Central memory CD8-positive, alpha-beta T cell (primary cell): ENCODE measurements at places on chromosomes 6 and 20.

DNA sequence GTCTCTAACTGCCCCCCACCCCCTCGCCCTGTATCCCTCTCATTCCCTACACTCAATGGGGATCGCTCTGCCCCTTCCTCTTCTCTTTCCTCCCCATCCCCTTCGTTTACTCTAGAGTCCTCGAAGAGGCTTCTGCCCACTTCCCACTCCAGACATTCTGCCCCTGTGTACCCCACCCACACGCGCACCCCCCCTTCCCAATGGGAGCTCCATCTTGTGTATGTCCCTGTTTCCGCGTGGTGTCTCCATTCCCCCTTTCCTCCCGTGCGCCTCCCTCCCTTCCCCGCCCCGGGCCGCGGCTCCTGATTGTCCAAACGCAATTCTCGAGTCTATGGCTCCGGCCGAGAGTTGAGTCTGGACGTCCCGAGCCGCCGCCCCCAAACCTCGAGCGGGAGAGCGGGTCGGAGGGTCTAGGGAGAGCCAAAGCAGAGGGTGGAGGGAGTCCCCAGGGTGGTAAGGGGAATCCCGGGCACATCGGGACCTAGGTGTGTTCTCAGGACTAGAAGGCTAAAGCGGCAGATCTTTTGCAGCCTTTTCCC is 679 bp upstream of the RING1 start:
- H3K4me3 ChIP-seq = peak overlapping the region; percentile 85
- no peak for DNase-seq
- peak overlapping the region; percentile 90 for H3K27ac ChIP-seq
- peaks cover 5% of the 10 kb centered on the region for H3K27me3 ChIP-seq
- peaks cover 58% of the 10 kb centered on the region for H3K4me1 ChIP-seq

DNA sequence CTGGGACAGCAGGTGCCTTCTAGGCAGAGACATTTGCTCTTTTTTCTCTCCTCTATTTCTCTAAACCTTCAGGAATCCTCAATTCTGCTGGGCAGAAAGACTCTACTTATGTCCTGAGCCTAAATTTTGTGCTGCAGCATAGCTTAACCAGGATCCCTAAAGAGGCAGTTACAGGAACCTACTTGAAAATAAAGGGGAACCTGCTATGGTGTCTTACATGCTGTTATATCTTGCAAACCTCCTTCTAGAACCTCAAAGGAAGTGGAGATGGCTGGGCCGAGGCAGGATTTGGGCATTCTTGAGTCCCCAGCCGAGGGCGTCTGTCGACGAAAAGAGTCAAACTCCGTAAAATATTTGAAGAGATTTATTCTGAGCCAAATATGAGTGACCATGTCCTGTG is 17.1 kb upstream of the GMNN start:
- H3K36me3 ChIP-seq = no peaks in the 10 kb centered on the region
- DNase-seq = no peak
- no peak overlapping the region for H3K4me3 ChIP-seq
- H3K4me1 ChIP-seq = no peaks in the 10 kb centered on the region
- no peak overlapping the region for H3K27ac ChIP-seq

GRCh38 chr6:107128175-107128574 is 12.9 kb upstream of the BEND3 start:
- H3K4me3 ChIP-seq = no peak overlapping the region
- no peaks in the 10 kb centered on the region for H3K4me1 ChIP-seq
- peaks cover 3% of the 10 kb centered on the region for H3K36me3 ChIP-seq
- H3K27ac ChIP-seq = no peak overlapping the region
- peaks cover 12% of the 10 kb centered on the region for H3K27me3 ChIP-seq
- DNase-seq = no peak

- DNase-seq = no peak
- H3K27ac ChIP-seq = no peak overlapping the region
- no peak overlapping the region for H3K4me3 ChIP-seq
- H3K27me3 ChIP-seq = no peaks in the 10 kb centered on the region
- peaks cover 2% of the 10 kb centered on the region for H3K36me3 ChIP-seq
- no peaks in the 10 kb centered on the region for H3K4me1 ChIP-seq
Observed at GRCh38 chr6:109342506-109342905, 39.8 kb downstream of the CD164 start.

DNA sequence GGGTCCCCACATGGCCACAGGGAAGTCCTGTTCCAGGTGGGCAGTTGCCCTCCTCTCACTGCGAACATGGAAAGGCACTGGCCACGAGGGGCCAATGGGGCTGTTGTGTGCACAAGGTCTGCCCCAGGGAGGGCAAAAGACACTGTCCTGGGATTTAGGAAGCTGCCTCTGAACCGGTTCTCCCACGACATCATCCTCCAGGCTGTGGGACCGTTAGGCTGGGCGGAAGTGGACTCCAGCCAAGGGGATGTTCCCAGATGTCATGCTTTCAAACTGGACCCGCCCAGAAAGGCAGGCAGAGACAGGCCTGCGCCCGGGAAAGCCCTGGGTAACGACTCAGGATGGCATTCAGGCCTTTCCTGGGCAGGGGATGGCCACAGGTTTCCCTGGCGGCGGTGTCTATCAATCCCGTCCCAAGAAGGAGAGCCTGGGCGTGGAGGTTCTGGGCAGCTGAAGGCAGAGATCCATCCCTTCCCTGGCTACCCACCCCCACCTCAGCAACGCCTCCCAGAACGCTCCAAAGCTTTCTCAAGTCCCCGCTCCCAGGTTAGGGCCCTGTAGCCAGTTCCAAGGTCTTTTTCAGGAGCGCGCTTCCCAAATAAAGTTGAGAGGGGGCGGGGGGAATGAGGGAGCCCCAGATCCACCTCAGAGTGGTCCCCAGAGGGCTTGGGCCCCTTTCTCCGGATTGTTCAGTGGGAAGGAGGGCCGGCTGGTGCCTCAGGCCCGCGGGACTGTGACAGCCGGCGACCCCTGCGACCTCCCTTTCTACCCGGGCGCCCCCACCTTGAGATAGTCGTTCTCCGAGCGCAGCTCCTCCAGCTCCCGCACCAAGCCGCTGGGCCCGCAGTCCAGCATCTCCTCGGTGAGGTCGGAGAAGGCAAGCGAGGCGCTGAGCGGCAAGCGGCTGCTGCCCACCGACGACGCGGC is 13.8 kb upstream of the TLDC2 start:
- H3K27ac ChIP-seq = no peak overlapping the region
- no peak for DNase-seq
- H3K4me1 ChIP-seq = peaks cover 8% of the 10 kb centered on the region

DNA sequence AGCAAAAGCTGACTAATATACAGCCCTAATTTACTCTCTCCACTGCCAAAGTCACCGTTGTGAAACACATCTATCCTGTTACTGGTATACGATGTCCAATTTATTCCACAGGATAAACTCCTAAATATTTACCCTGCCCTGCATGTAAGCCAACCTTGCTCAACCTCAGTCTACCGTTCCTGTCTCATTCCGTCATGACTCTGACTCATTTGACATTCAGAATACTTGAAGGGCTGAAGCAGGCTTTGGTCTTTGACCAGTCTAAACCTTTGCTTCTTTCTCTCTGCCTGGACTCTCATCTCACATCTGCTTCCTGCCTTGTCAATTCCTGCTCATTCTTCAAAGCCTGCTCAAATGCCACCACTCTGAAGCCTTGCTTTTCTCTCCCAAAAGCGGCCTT is 157.5 kb downstream of the SCP2D1 start:
- no peak overlapping the region for H3K27ac ChIP-seq
- H3K4me1 ChIP-seq = no peaks in the 10 kb centered on the region
- H3K4me3 ChIP-seq = no peak overlapping the region
- no peaks in the 10 kb centered on the region for H3K36me3 ChIP-seq

GRCh38 chr20:21389368-21389767 is 8.0 kb downstream of the NKX2-4 start:
- DNase-seq = no peak
- peaks cover 19% of the 10 kb centered on the region for H3K36me3 ChIP-seq
- H3K4me1 ChIP-seq = peaks cover 6% of the 10 kb centered on the region
- H3K27me3 ChIP-seq = peaks cover 31% of the 10 kb centered on the region
- H3K27ac ChIP-seq = no peak overlapping the region

DNA sequence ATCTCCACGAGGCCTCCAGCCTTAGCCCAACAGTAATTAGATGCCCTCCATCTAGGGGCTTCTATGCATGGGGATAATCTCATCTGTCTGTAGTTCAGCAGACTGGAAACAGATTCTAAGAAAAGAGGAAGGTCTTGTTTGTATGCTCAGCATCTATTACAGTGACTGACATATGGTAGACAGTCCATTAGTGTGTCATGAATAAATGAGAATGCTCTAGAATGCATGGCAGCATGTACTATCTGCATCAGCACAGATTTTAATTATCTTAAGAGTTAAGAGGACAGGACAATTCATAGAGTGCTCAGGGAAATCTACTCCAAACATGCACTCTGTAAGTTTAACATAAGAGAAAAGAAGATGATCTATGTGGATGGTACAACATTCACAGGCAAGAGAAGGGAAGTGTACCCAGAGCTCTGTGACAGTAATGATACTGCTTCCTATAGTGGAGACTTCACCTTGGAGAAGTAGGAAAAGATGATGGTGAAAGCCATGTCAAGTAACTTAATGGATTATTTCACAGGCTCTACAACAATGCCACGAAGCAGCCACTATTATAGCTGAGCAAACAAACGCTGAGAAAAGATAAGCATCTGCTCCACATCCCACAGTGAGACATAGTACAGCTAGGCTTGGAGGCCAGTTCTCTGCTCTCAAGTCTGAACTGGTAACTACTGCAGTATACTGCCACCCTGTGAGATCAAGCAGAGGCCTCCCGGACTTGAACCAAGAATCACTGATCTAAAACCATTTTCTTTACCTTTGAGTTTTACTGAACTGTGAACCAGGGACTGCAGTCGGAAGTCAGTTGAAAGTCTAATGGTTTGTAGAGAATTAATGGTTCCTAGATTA is 309.2 kb upstream of the SPTLC3 start:
- no peak overlapping the region for H3K27ac ChIP-seq
- no peak for DNase-seq
- H3K4me1 ChIP-seq = no peaks in the 10 kb centered on the region
- no peak overlapping the region for H3K4me3 ChIP-seq

DNA sequence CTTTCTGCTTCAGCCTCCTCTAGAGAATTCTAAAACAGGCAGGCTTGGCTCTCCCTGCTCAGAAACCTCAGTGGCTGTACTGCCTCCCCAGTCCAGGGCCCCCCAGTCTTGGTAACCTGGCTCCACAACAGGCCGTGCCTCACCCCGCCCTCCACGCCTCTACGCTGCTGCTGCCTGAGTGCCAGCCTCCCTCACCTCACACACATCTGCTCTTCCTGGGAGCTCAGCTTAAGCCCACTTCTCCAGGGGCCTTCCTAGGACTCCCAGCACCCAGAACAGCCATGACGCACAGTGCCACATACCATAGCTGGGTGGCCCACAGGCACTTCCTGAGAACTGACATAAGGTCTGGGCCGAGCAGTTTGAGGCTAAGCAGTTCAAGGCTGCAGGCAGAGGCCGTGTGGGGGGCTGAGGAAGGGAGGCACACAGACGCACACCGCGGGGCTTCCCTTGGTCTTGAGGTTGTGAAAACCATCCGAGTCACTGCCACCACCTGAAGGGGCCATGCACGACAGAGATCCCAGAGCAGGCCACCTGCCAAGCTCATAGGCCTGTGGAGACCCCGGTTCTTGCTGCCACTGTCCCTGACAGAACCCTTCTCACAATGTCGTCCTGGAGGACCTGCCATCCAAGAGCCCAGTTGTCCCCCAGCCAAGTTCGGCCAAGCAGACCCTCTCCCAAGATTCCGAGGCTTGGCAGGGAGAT is 42.6 kb downstream of the DSTN start:
- peak overlapping the region; percentile 98 for H3K27ac ChIP-seq
- no peaks in the 10 kb centered on the region for H3K27me3 ChIP-seq
- DNase-seq = peak; percentile 38
- H3K36me3 ChIP-seq = peaks cover 19% of the 10 kb centered on the region
- peak overlapping the region; percentile 69 for H3K4me3 ChIP-seq

GRCh38 chr20:6784210-6784631 is 16.7 kb downstream of the BMP2 start:
- H3K36me3 ChIP-seq = no peaks in the 10 kb centered on the region
- no peaks in the 10 kb centered on the region for H3K4me1 ChIP-seq
- DNase-seq = no peak
- no peak overlapping the region for H3K4me3 ChIP-seq
- H3K27me3 ChIP-seq = no peaks in the 10 kb centered on the region

GRCh38 chr6:56259234-56260077 is 12.1 kb upstream of the COL21A1 start:
- no peaks in the 10 kb centered on the region for H3K36me3 ChIP-seq
- no peaks in the 10 kb centered on the region for H3K4me1 ChIP-seq
- no peak for DNase-seq
- H3K4me3 ChIP-seq = no peak overlapping the region
- H3K27me3 ChIP-seq = no peaks in the 10 kb centered on the region
- H3K27ac ChIP-seq = no peak overlapping the region

- peaks cover 4% of the 10 kb centered on the region for H3K36me3 ChIP-seq
- peaks cover 11% of the 10 kb centered on the region for H3K27me3 ChIP-seq
- peaks cover 6% of the 10 kb centered on the region for H3K4me1 ChIP-seq
- H3K27ac ChIP-seq = no peak overlapping the region
Observed at GRCh38 chr6:33927616-33928015, 123.8 kb upstream of the MLN start.

- H3K4me1 ChIP-seq = no peaks in the 10 kb centered on the region
- H3K36me3 ChIP-seq = no peaks in the 10 kb centered on the region
- no peak for DNase-seq
- peaks cover 23% of the 10 kb centered on the region for H3K27me3 ChIP-seq
- H3K27ac ChIP-seq = no peak overlapping the region
Observed at GRCh38 chr20:40711079-40711478, 22.0 kb upstream of the MAFB start.

- H3K27me3 ChIP-seq = peaks cover 19% of the 10 kb centered on the region
- no peaks in the 10 kb centered on the region for H3K36me3 ChIP-seq
- H3K4me3 ChIP-seq = no peak overlapping the region
- H3K27ac ChIP-seq = no peak overlapping the region
- no peaks in the 10 kb centered on the region for H3K4me1 ChIP-seq
Observed at GRCh38 chr6:135256866-135257265, 75.8 kb downstream of the MYB start.

DNA sequence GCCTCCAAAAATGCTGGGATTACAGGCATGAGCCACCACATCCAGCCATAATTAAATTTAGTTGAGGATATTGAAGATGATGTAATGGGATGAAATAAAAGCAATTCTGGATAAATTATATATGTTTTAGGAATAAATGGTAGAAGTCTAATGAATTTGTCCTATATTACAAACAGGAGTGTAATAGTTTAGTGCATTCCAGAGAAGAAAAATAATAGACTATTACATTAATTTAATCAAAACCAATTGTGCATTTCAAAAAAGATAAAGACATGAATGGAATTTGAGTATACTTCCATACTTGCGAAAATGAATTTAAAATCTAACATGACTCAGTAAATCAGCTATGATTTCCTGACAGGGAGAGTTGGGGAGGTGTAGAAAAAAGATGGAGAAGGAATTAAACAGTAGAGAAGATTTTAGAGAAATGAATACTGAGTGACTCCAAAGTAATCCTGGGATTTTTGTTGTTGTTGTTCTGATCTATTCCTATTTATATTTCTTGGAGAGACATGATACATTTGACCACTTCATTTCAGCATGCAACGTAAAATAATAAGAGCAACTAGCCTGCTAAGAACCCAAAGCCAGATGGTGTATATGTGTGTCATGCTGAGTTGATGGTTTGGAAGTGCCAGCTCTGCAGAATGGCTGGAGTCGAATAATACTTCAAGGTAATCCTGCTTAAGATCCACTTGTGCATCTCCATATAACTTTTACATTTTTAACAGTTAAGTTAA is 67.4 kb downstream of the AIG1 start:
- no peaks in the 10 kb centered on the region for H3K36me3 ChIP-seq
- no peak overlapping the region for H3K4me3 ChIP-seq

GRCh38 chr20:25178563-25179438 is 16.7 kb upstream of the ENTPD6 start:
- no peaks in the 10 kb centered on the region for H3K4me1 ChIP-seq
- H3K36me3 ChIP-seq = no peaks in the 10 kb centered on the region
- no peak overlapping the region for H3K4me3 ChIP-seq
- no peak for DNase-seq
- H3K27me3 ChIP-seq = peaks cover 7% of the 10 kb centered on the region
